Stimulated activated CD4-positive, alpha-beta T cell treated with anti-CD3 and anti-CD28 coated beads, Interleukin-1b, Interleukin-23, amount 100 ng/mL, for 1 hour (primary cell): ENCODE measurements at places on chromosomes 2 and 18.

- DNase-seq = no peak
Observed at GRCh38 chr2:160940271-160940670, 220.0 kb upstream of the TANK start.

- DNase-seq = no peak
Observed at GRCh38 chr2:144983107-144983506, 463.2 kb upstream of the ZEB2 start.

- DNase-seq = no peak
Observed at GRCh38 chr2:45726188-45726587, 74.7 kb downstream of the PRKCE start.

DNA sequence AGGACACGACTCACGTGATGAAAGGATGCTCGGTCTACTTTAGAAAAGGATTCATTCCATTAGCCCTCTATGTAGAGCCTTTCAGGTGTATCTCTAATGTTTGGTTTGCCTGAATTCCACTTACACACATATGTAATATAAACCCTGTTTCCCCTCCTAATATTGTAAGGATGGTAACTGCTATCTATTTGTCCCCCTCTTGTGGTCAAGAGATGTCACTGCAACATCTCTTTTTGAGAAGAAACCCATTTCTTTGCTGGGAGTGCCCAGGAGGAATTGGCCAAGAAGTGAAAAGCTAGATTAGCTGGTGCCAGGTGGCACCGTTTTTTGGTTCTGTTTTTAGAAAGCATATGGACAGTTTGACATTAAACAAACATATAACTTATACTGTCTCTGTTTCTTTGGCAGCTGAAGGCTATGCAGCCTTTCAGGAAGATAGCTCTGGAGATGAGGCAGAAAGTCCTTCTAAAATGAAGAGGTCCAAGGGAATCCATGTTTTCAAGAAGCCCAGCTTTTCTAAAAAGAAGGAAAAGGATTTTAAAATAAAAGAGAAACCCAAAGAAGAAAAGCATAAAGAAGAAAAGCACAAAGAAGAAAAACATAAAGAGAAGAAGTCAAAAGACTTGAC is 41.2 kb downstream of the RALBP1 start:
- no peak for DNase-seq

DNA sequence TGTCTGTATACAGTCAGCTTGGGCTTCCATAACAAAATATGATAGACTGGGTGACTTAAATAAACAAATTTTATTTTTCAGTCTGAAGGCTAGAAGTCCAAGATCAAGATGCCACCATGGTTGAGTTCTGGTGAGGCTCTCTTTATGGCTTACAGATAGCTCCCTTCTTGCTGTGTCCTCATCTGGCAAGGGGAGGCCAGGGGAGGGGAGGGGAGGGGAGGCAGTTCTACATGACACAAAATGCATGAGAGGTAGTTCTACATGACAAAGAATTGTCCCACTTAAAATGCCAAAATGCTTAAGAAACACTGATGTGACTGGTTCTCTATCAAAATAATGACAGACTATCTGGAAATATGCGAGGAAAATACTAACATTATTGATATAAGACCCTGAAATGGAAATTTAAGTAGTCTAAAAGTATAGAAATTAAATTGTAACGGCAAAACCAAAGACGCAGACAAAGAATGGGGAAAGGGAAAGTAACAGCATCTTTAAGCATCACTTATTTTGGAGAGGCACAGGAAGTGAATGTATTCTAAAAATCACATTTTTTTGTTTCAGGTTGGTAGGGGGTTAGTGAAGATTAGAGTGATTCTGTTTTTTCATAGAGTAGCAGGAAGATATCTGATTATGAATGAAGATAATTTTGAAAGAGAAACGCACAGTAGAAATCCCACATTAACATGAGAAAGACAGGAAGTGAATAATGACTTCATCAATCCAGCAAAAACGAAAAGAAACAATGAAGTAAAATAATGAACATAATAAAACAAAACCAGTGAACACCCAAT is 131.4 kb downstream of the STRN start:
- no peak for DNase-seq

DNA sequence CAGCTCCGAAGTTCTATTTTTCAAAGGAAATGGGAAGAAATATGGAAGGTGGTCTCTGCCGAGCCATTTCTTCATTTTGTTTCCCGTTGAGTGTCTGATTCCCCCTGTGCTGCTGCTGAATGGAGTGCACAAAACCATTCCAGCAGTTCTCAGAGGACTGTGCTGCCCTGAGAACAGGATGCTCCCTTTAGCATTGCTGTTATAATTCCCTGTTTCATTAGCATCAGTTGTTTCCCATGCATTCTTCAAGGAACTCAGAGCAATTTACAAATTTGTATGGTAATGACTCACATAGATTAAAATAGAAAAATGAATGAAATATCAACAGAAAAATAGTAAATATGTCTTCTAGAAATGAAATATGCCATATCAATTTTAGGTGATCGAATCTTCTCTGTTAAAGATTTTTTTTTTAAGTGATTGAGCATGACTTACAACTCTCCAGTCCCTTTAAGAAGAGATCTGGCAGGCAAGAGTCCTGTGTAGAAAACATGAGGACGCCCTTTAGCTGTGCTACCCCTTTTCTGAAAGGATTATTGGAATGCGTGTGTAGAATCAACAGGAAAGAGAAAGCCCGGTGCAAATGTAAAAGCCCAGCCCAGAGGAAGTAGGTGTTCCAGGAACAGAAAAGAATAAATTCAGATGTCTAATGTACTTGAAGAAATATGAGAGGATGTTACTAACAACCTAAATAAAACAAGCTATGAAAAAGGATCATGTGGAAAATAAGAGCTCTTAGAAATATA is 118.5 kb downstream of the ATP9B start:
- DNase-seq = no peak

- DNase-seq = no peak
Observed at GRCh38 chr18:45730832-45731575, 7.0 kb downstream of the SLC14A1 start.

- DNase-seq = no peak
Observed at GRCh38 chr18:13915995-13916431, 677 bp upstream of the MC2R start.
